ENCODE measurements at places on chromosomes 11 and 22.

GRCh38 chr22:17705951-17706900 is 67.7 kb downstream of the BCL2L13 start:
- peak; percentile 34 for DNase-seq

DNA sequence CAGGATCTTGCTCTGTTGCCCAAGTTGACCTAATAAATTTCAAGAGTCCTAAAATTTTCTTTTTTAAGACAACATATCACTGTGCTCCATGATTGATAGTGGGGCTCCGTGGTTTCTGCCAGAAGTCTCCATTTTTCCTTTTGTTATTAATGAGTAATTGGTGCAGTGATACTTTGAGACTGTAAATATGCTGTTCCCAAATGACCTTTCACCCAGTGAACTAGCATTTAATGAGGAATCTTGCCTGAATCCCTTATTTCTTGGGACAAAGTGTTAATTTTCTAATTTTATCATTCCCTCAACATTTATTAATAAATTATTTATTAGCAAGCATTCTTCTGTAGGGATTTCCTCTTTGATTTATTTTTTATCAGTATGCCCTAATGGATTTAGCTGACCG is 2.3 kb upstream of the DHCR7 start:
- no peak for DNase-seq

DNA sequence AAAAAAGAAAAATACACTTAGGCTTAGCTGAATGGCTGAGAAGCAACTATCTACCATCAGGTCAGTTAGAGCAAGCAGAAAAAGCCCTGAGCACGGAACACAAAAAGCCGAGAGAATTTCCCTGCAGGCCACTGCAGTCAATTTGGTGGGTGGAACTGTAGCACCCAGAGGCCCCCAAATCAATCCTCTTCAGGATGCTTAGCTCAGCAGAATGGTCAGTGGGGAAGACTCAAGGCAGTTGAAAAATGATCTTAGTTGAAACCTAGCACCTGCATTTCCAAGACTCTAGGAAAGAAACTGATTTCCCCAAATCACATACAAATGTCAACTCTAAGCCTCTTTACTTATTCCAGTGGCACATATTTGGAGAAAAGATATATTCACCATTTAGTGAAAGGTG is 327.4 kb upstream of the SYN3 start:
- no peak for DNase-seq

GRCh38 chr22:30565341-30565740 is 9.1 kb downstream of the GAL3ST1 start:
- DNase-seq: no peak

GRCh38 chr22:30822216-30823014 is 127.7 kb downstream of the OSBP2 start:
- DNase-seq: no peak

DNA sequence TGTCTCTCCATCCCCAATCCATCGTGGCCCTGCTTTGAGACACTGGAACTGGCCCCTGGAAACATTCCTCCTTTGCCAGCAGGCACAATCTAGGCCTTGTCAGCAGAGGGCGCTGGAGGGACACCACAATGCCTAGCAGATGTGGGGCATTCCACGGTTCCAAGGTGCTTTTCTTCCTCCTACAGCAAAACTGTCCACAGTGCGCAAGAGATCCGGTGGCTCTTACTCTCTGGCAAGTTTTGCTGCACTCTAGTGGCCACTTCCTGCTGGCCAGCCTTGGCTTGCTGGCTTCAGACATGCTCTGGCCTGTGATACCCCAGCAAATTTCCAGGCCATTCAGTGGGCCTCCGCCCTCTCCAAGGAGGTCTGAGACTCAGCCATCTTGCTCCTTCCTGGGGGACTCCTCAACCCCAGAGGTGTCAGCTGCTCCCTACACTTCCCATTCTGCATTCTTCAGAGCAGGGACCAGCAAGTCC is 17.1 kb upstream of the RBM4B start:
- DNase-seq: peak; percentile 86

DNA sequence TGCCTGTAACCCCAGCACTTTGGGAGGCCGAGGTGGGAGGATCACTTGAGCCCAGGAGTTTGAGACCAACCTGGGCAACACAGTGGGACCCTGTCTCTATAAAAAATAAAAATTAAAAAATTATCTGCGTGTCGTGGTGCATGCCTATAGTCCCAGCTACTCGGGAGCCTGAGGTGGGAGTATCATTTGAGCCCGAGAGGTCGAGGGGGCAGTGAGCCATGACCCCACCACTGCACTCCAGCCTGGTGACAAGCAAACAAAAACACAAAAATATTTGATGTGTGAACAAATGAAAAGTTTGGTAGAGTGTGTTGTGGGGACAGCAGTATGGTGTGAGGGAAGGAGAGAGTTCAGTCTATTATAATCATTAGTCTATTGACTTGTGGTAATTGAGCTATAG is 90.8 kb upstream of the PARVA start:
- DNase-seq: no peak

- no peak for DNase-seq
Observed at GRCh38 chr11:34001557-34002064, 49.9 kb upstream of the CAPRIN1 start.

- no peak for DNase-seq
Observed at GRCh38 chr11:119028346-119029068, 2.2 kb downstream of the SLC37A4 start.

DNA sequence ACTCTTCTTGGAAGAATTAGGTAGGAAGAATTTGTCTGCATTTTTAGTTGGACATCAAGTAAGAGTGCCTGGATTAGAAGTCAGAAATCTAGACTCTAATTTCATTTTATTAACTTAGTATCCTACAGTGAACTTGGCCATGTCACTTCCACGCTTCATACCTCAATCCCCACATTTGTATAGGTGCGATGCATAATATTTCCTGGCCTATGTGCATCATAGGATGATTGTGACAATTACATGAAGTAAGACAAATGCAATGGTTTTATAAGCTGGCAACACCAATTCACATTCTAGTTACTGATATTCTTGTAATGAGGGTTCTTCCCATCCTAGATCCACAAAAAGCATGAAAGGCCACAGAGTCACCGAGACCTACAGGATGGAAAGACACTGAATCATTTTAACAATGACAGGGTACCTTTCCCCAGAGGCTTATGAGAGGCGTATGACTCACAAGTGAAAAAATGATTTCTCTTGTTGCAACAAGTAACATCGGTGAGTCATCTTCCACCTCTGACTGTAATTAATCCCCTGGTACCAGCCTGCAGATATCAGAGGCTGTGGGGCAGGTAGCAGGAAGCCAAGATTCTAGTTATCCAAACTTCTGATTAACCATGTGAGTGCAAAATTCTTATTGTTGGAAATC is 56.0 kb upstream of the OR5AK2 start:
- no peak for DNase-seq

DNA sequence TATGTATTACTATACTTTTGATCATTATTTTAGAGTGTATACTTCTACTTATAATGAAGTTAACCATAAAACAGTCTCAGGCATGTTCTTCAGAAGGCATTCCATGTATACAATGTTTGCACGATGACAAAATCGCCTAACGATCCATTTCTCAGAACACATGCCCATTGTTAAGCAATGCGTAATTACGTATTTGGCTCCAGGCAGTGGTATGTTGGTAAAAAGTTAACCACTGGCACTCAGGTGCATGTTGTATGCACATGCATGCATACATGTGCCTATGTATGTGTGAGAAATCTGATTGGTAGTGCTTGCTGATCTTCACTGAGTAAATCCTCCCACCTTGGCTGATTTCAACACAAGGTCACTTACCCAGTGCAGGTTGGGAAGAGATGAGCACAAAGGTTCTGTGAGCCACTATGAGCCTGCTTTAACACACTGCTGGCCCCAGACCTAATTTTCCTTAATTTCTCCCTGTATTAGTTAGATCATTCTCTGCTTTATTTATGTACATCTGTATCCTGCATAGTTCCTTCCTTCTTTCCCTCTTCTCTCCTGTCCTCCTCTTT is 164.6 kb downstream of the ARHGAP42 start:
- no peak for DNase-seq

DNA sequence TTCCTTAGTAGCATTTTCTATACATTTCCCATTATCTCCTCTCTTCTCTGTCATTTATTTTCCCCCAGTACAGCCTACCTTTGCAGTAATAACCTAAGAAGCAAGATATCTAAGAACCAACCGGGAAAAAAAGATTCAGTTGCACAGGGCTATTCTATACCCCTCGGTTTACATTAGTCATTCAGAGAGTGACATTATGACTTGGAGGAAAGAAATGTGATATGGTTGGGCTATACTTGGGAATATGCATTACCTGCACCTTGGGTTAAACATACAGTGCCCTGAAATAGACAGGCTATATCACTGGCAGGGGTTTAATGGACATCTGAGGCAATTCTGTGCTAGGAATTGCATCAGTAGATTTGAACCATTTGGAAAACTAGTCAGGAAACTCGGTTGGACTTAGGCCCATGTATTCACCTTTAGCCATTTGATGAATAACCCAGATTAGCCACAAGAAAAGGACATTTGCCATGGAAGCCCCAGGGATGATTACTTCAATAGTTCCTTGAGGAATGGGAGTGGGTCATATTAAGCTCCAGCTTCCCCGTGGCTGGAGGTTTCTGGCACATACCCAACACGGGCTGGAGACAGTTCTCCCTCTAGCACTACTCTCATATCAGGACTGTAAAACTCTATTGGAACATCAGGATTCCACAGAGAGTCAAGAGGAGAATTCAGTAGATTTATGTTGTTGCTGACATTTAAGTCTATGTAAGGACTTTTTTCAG is 973.2 kb downstream of the NTM start:
- DNase-seq: no peak

DNA sequence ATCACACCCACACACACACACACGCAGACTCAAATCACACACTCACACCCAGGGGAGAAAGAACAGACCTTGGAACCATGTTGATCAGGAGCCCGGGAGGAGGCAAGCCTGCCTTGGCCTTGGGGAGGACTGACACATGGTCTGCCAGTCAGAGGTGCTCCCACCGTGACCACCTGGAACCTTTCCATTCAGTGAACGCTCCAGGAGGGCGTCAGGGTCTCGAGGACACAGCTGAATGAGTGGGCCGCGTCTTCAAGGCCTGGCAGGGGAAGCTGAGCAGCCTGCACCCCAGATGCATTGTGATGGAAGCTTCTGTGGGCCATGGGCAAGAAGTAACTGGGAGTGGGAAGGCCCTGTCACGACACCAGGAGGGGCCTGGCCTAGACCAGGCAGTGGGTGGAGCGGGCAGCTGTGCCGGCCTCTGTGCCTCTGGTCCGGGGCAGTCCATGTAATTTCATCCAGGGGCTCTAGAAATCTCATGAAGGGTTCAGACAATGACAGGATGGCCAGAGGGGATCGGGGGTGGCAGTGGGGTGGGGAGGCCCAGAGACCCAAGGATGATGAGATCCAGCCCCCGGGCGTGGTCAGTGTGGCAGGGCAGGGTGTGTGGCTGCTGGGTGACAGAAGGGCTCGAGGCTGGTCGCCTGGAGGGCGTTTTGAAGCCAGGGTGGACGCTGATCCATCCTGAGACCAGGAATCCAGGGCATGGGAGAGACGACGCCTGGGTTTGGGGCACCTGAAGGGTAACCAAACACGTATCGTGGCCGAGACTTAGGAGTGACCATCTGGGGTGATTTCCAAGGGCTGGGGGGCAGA is 53.7 kb downstream of the IGF2 start:
- DNase-seq: no peak

DNA sequence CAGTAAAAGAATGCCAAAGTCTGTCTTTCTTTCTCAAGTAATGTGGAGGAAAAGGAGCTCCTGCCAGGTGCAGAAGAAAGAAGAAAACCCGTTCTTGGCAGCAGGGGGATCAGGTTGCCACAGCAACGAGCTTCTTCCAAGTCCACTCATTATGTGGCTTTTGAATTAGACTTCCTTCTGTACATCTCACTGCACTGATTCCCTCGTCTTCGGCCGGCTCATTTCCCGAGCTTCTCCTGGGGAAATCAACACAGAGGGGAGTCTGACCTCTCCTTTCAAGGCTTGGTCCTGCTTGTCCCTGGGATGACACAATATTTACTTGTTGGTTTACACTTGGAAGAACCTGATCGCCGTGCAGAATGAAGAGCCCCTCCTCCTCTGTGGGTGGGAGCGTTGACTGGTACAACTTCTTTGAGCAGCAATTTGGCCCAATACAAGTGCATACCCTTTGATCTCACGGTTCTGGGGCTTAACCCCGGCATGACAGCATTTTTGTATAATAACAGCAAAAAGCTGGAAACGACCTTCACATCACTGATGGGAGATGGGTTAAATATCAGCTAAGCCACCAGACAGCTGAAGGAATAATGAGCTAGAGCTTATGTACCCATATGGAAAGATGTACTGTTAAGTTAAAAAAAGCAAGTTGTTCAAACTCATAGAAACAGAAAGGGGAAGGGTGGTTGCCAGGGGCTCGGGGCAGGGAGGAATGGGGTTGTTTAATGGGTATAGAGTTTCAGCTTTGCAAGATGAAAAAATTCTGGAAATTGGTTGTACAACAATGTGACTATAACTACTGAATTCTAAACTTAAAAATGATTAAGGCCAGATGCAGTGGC is 35.4 kb downstream of the MCHR1 start:
- DNase-seq: no peak

DNA sequence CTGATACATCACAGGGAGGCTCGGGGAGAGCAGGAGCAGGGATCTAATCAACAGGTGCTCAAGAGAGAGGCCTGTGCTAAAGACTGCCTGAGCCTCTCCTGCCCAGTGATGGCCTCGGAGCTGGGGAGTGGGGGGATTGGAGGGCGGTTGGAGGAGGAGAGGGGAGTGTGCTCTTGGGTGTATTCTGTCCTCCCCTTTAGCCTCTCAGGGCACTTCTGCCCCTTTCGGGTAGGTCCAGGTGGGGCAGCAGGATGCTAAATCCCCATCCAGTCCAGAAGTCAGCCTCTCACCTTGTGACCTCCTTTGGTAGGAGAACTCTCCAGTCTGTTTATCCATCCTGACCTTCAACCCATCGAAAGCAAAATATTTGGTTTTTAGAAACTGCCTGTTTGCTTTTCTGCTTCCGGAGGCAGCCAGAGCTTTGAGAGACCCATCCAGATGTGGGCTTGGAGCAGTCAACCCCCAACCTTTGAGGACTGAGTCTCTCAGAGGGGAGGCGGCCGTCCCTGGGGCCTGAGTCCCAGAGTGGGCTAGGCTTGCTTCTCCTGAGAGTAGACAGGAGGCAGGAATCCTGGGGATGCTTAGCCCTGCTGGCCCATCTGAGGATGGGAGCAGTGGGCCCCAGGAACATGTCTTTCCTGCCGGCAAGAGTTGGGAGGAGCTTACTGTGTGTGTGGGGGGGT is 105.2 kb upstream of the SYT13 start:
- no peak for DNase-seq

DNA sequence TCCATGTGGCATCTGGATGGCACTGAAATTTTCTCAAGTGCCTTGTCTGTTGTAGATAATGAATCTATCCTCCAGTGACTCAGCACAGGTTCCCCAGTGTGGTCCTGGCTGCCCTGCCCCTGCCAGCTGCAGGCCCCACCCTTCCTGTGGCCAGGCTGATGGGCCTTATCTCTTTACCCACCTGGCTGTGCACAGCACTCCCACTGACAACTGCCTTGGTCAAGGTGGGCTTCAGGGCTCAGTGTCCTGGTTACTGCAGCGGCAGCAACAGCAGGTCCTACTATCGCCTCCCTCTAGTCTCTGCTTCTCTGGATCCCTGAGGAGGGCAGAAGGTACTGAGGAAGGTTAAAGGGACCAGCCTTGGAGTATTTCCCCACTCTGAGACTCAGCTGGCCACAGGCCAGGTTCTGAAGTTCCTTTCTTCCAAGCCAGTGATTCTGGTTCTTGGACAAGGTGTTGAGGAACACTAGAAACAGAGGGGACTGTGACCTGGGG is 3.1 kb downstream of the HMBS start:
- no peak for DNase-seq

- DNase-seq: no peak
Observed at GRCh38 chr11:32196137-32196536, 105.3 kb downstream of the RCN1 start.
